Esophagus muscularis mucosa (tissue), 4 donors: ENCODE measurements at places on chromosomes 6 and 20. TPM values are rescaled to one million over a fixed set of nuclear protein-coding genes. Genes with fewer than 3 reads are reported as not detected.
A peak's percentile ranks its signal among the peaks of the same experiment; 100 is the strongest.

- no peak overlapping the region for H3K27ac ChIP-seq
- peaks cover 16% of the 10 kb centered on the region for H3K4me1 ChIP-seq
- H3K36me3 ChIP-seq, result no peaks in the 10 kb centered on the region
- H3K27me3 ChIP-seq, result no peaks in the 10 kb centered on the region
- DNase-seq, result no peak
Measured at GRCh38 chr6:154930451-154930851, 64.7 kb upstream of the TIAM2 start.

GRCh38 chr20:32359633-32360332 is 1.7 kb downstream of the ASXL1 start:
- no peak for DNase-seq
- peaks cover 87% of the 10 kb centered on the region for H3K4me1 ChIP-seq
- peak overlapping the region; percentile 96 for H3K27ac ChIP-seq
- H3K4me3 ChIP-seq, result peak overlapping the region; percentile 98

DNA sequence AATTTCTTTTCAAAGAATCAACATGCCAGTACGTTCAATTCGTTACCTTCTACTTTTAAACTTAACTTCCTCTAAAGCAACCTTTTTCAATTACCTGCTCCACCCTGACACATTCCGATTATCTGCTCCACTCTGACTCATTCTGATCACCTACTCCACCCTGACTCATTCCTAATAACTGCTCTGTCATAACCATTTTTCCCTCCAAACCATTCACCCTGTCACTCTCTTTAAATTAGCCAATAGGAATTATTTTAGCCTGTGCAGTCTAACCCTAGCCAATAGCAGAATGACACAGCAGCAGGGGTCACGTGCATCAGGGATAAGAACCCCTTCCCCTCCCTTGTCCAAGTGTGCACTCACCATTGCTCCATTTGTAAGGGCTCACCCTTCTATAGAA is 557.4 kb upstream of the EYS start:
- H3K36me3 ChIP-seq, result no peaks in the 10 kb centered on the region
- H3K4me3 ChIP-seq, result no peak overlapping the region
- no peak for DNase-seq
- no peak overlapping the region for H3K27ac ChIP-seq
- no peaks in the 10 kb centered on the region for H3K4me1 ChIP-seq

GRCh38 chr6:56091159-56091869 is 156.1 kb downstream of the COL21A1 start:
- H3K4me3 ChIP-seq, result no peak overlapping the region
- peak overlapping the region; percentile 25 for H3K27ac ChIP-seq
- H3K36me3 ChIP-seq, result no peaks in the 10 kb centered on the region
- no peaks in the 10 kb centered on the region for H3K27me3 ChIP-seq
- DNase-seq, result no peak
- H3K4me1 ChIP-seq, result peaks cover 10% of the 10 kb centered on the region

- H3K4me1 ChIP-seq, result no peaks in the 10 kb centered on the region
- H3K36me3 ChIP-seq, result no peaks in the 10 kb centered on the region
- H3K4me3 ChIP-seq, result no peak overlapping the region
- DNase-seq, result no peak
- no peak overlapping the region for H3K27ac ChIP-seq
- H3K27me3 ChIP-seq, result no peaks in the 10 kb centered on the region
Measured at GRCh38 chr6:114436691-114437090, 93.9 kb upstream of the HS3ST5 start.

DNA sequence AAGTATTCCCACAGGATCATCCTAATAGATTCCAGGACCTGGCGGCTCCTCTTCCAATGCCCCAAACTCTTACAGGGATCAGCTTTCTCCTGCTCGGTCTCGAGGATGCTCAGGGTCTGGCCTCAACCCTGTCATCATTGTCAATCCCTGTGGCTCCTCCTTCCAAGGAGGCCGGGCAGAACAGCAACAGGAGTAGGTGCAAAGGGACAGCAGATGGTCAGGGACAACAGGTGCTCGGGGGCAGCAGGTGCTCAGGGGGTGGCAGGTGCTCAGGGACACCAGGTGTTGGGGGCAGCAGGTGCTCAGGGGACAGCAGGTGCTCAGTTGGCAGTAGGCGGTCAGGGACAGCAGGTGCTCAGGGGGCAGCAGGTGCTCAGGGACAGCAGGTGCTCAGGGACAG is 84.8 kb downstream of the TTLL2 start:
- H3K36me3 ChIP-seq, result no peaks in the 10 kb centered on the region
- peak; percentile 74 for DNase-seq
- no peak overlapping the region for H3K27ac ChIP-seq
- H3K4me1 ChIP-seq, result no peaks in the 10 kb centered on the region

- no peak overlapping the region for H3K4me3 ChIP-seq
- no peaks in the 10 kb centered on the region for H3K36me3 ChIP-seq
- no peak overlapping the region for H3K27ac ChIP-seq
Measured at GRCh38 chr6:163717106-163717764, 302.7 kb downstream of the QKI start.

- peaks cover 67% of the 10 kb centered on the region for H3K4me1 ChIP-seq
- no peak for DNase-seq
- H3K27me3 ChIP-seq, result no peaks in the 10 kb centered on the region
- peaks cover 5% of the 10 kb centered on the region for H3K36me3 ChIP-seq
Measured at GRCh38 chr20:35087355-35087754, 5.3 kb downstream of the TRPC4AP start.

DNA sequence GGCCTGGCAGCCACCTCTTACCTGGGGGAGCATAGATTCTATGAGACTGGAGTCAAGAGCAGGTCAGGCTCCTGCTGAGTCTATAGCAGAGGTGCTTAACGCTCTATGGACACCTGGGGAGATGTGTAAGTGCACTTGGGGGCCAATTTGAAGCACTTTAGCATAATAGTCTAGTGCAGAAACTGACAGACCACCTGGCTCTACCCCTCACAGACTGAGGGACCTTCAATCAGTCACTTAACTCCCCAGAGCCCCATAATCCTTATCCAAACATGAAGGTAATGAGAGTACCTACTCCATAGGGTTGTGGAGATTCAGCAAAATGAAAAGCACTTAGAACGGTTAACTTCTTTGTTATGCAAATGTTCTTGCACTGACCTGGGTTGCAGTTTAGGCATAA is 87.3 kb upstream of the SLC22A16 start:
- no peak overlapping the region for H3K4me3 ChIP-seq
- H3K36me3 ChIP-seq, result no peaks in the 10 kb centered on the region

GRCh38 chr6:149567194-149567586 is 1.0 kb downstream of the GINM1 start:
- H3K27ac ChIP-seq, result peak overlapping the region; percentile 97
- H3K4me3 ChIP-seq, result peak overlapping the region; percentile 92
- no peaks in the 10 kb centered on the region for H3K36me3 ChIP-seq
- H3K27me3 ChIP-seq, result no peaks in the 10 kb centered on the region
- DNase-seq, result no peak

GRCh38 chr6:143581835-143582480 is 70.4 kb upstream of the FUCA2 start:
- H3K4me1 ChIP-seq, result peaks cover 4% of the 10 kb centered on the region
- H3K27me3 ChIP-seq, result no peaks in the 10 kb centered on the region
- no peak for DNase-seq
- H3K27ac ChIP-seq, result no peak overlapping the region
- H3K36me3 ChIP-seq, result no peaks in the 10 kb centered on the region

DNA sequence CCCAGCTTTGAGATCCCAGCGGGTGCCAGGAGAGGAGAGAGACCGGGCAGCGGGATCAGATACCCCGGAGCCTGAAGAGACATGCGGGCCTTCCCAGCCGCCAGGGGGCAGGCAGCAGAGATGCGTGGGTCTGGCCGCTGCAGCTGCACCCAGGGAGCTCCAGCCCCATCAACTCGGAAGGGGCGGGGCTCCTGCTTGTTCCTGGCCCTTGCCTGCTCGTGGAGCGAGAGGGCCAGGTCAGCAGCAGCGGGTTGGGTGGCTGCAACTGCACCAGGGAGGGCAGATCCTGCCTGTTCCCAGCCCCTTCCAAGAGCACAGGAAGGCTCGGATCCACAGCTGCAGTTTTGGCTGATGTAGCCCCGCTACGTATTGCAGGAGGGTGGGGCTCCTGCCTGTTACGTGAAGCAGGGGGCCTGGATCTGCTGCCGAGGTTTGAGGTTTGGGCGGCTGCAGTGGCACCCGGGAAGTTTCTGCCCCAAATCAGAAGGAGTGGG is 532.8 kb downstream of the RFPL4B start:
- no peaks in the 10 kb centered on the region for H3K36me3 ChIP-seq
- no peaks in the 10 kb centered on the region for H3K4me1 ChIP-seq
- H3K27ac ChIP-seq, result no peak overlapping the region
- no peaks in the 10 kb centered on the region for H3K27me3 ChIP-seq
- DNase-seq, result no peak

GRCh38 chr6:157464653-157465535 is 83.9 kb downstream of the ZDHHC14 start:
- DNase-seq, result peak; percentile 37
- no peak overlapping the region for H3K4me3 ChIP-seq
- no peaks in the 10 kb centered on the region for H3K36me3 ChIP-seq
- H3K27ac ChIP-seq, result no peak overlapping the region

- H3K27ac ChIP-seq, result no peak overlapping the region
- DNase-seq, result no peak
- H3K27me3 ChIP-seq, result no peaks in the 10 kb centered on the region
- no peaks in the 10 kb centered on the region for H3K4me1 ChIP-seq
Measured at GRCh38 chr20:61814244-61814643, 251.4 kb downstream of the TAF4 start.

DNA sequence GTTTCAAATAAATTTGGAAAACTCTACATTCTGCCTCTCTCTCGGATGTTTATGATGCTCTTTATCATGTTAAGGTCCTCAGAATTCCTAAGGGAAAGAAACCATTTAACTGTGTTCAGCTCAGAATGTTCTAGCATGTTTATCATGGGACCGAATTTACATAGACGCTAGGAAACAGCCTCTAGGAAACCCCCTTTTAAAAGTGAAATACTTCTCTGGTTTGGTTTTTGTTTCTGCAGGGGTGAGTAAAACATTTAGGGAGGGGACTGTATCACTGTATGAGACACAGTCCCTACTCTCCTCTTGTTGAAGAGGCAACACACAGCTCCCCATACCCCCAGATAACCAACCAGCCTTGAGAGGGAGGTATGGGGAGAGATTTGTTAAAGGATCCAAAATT is 267.6 kb upstream of the SUPT3H start:
- H3K27ac ChIP-seq, result no peak overlapping the region
- no peaks in the 10 kb centered on the region for H3K27me3 ChIP-seq

DNA sequence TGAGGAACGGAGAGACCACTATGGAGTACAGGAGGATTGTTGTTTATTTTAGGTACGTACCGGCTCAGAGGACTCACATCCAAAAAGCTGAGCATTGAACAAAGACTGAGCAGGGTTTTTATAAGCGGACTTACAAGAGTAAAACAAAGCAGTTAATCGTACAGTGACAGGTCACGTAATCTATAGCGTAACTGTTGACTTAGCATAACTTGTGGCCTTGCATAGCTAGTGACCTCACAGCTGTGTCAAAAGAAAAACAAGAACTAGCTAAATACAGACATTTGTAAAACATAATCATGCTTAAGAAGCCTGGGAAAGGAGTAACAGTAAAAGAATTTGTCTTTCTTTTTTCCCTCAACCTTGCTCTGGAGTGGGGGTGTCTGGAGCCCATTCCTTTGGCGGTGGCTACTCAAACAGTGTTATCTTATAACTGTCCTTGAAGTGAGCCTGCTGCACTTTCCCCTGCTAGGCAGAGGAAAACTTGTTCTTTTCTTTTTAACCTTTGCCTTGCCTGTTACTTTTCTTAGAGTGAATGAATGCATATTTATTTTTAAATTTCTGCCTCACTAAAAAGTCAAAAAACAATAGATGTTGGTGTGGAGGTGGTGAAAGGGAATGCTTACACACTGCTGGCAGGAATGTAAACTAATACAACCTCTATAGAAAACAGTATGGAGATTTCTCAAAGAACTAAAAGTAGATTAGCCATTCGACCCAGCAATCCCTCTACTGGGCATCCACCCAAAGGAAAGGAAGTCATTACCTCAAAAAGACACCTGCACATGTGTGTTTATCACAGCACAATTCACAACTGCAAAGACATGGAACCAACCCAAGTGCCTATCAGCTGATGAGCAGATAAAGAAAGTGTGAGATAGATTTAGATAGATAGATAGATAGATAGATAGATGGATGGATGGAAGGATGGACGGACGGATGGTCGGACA is 109.0 kb downstream of the TAF4 start:
- no peak overlapping the region for H3K27ac ChIP-seq
- no peaks in the 10 kb centered on the region for H3K4me1 ChIP-seq
- no peaks in the 10 kb centered on the region for H3K36me3 ChIP-seq
- H3K27me3 ChIP-seq, result peaks cover 7% of the 10 kb centered on the region
- DNase-seq, result no peak

- peaks cover 5% of the 10 kb centered on the region for H3K4me1 ChIP-seq
- no peaks in the 10 kb centered on the region for H3K36me3 ChIP-seq
- H3K27me3 ChIP-seq, result no peaks in the 10 kb centered on the region
- no peak overlapping the region for H3K4me3 ChIP-seq
- no peak overlapping the region for H3K27ac ChIP-seq
Measured at GRCh38 chr6:47672816-47673215, 25.6 kb upstream of the ADGRF4 start.

GRCh38 chr6:79833264-79833963 is 113.9 kb downstream of the ELOVL4 start:
- H3K4me1 ChIP-seq, result no peaks in the 10 kb centered on the region
- DNase-seq, result no peak
- no peaks in the 10 kb centered on the region for H3K27me3 ChIP-seq
- no peaks in the 10 kb centered on the region for H3K36me3 ChIP-seq
- no peak overlapping the region for H3K4me3 ChIP-seq

GRCh38 chr6:162697872-162698403 is 29.6 kb downstream of the PRKN start:
- no peak for DNase-seq
- H3K27ac ChIP-seq, result no peak overlapping the region
- H3K27me3 ChIP-seq, result no peaks in the 10 kb centered on the region
- H3K36me3 ChIP-seq, result no peaks in the 10 kb centered on the region
- no peak overlapping the region for H3K4me3 ChIP-seq

GRCh38 chr6:138377844-138378243 is at the start of gene SMIM28:
SMIM28 (plus strand) TSS chr6:138377905; CDS start chr6:138378073, 168 bp downstream.
- H3K27me3 ChIP-seq, result no peaks in the 10 kb centered on the region
- H3K27ac ChIP-seq, result no peak within 1 kb of the TSS
- no peak within 1 kb of the TSS for H3K4me3 ChIP-seq
- no peaks in the 10 kb centered on the region for H3K4me1 ChIP-seq
- no peak for DNase-seq
- no peaks in the 10 kb centered on the region for H3K36me3 ChIP-seq

GRCh38 chr6:44564906-44565524 is 177.5 kb downstream of the CDC5L start:
- H3K27me3 ChIP-seq, result peaks cover 10% of the 10 kb centered on the region
- H3K36me3 ChIP-seq, result no peaks in the 10 kb centered on the region
- H3K27ac ChIP-seq, result no peak overlapping the region
- no peak overlapping the region for H3K4me3 ChIP-seq
- no peak for DNase-seq

Gene DSTN
- 2,370 TPM for total RNA-seq

Gene RIPPLY2
- not detected for total RNA-seq

Gene C20orf144
- not detected for total RNA-seq

Gene TNXB
- 525 TPM for total RNA-seq

Gene HMGN4
- 117 TPM for total RNA-seq

Gene XKR7
- not detected for total RNA-seq

Gene LYRM2
- 18.9 TPM for total RNA-seq

Gene HCRTR2
- not detected for total RNA-seq

Gene ADGRF4
- 0.42 TPM for total RNA-seq

Gene SRXN1
- 38.4 TPM for total RNA-seq

Gene RTN4IP1
- total RNA-seq, result 4.9 TPM

Gene SLC32A1
- not detected for total RNA-seq

Gene TAF4
- 14.4 TPM for total RNA-seq

Gene SIRPB1
- 3.8 TPM for total RNA-seq
